ENCODE measurements at places on chromosomes 11 and 22. TPM values are rescaled to one million over a fixed set of nuclear protein-coding genes. Genes with fewer than 3 reads are reported as not detected.

DNA sequence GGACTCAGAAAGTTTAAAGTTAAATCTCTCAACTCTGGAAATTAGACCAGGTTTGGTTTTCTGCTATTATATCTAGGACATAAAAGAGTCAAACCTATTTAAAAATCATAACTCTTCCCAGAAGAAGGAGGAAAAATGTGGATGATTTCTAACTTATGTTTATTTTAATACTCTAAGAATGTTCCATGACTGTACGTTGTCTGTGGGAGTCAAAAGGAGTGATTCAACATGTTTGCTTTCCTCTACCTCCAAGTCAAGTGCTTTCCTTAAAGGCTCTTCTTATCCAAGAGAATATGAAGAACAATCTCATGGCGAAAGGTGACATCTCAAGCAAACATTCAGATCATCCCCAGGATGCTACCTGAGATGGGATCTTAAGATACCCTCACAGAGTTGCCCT lies 21.6 kb downstream of the OR51E1 start:
- H3K27me3 ChIP-seq = no peaks in the 10 kb centered on the region
- H3K27ac ChIP-seq = no peak overlapping the region
- H3K4me3 ChIP-seq = no peak overlapping the region
- DNase-seq = no peak

DNA sequence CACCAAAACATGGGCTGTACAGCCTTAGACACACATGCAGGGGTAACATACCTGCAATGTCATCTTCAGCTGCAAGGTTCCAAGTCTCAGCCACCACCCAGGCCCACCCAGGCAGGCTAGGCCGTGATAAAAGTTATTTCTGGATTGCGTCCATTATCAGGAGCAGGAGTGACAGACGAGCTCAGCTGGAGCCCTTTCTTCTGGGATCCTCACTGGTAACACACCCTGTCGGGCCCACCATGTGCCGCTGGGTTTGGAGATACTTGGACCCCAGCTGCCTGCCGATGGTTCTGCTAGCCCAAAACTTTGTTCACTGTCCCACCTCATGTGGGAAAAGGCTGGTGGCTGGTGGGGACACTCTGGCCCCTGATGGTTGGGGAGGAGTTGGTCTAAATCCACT lies 24.8 kb downstream of the TMPRSS5 start:
- DNase-seq = no peak
- no peaks in the 10 kb centered on the region for H3K27me3 ChIP-seq
- no peaks in the 10 kb centered on the region for H3K4me1 ChIP-seq
- no peak overlapping the region for H3K4me3 ChIP-seq

DNA sequence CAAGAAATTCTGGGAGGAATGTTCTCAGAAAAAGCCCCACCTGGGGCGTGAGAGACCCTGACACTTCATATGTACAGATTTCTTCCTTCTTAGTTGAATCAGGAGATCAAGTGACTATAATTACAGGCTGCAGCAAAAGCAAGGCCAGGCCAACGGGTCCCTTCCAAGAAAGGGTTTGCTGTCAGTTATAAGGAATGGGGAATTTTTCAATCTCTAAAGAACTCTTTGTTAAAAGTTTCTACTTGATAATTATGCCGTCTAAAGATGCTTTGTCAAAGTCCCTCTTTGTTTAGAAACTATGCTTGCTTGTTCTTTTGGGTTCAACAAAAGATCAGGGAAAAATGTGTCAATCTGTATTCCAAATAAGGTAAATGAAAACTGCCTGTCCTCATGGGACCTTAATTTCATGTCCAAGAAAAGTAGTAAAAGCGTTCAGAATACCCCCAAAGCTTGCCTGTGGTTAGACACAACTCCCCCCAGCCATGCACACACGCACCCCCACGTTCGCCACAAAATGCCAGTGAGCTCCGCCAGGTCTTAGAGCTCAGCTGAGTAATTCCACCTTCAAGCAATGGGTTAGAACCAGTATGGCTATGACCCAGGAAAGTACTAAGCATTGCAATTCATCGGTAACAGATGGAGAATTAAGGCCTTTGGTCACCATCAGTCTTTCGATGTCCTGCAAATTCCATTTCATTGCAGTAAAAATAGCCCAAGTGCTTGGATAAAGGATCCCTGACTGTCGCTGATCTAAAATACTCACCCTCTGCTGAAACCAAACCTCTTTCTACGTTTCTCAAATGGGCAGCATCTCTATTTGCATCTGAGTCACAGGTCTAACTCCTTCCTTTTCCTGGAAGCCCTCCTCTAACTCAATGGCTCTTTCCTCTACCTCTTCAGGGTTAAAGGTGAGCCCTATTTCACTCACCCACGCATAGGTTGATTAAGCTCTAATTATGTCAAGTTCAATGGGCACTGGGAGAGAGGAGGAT lies 419.2 kb upstream of the SYN3 start:
- H3K4me3 ChIP-seq = no peak overlapping the region
- no peak overlapping the region for H3K27ac ChIP-seq
- no peaks in the 10 kb centered on the region for H3K36me3 ChIP-seq
- H3K27me3 ChIP-seq = no peaks in the 10 kb centered on the region
- no peaks in the 10 kb centered on the region for H3K4me1 ChIP-seq
- DNase-seq = no peak

- H3K4me1 ChIP-seq = no peaks in the 10 kb centered on the region
- H3K27me3 ChIP-seq = no peaks in the 10 kb centered on the region
- no peaks in the 10 kb centered on the region for H3K36me3 ChIP-seq
- DNase-seq = no peak
- H3K27ac ChIP-seq = no peak overlapping the region
- H3K4me3 ChIP-seq = no peak overlapping the region
Measured at GRCh38 chr11:23112987-23113886, 253.0 kb upstream of the CCDC179 start.

The CEP164 gene
- total RNA-seq = 18.0 TPM

The SAMM50 gene
- total RNA-seq = 24.4 TPM

Measured in esophagus squamous epithelium (tissue), 5 donors.